ENCODE measurements at places on chromosomes 1 and 21.

GRCh38 chr1:24735509-24736375 lies 9.5 kb upstream of the CLIC4 start:
- no peak for DNase-seq

DNA sequence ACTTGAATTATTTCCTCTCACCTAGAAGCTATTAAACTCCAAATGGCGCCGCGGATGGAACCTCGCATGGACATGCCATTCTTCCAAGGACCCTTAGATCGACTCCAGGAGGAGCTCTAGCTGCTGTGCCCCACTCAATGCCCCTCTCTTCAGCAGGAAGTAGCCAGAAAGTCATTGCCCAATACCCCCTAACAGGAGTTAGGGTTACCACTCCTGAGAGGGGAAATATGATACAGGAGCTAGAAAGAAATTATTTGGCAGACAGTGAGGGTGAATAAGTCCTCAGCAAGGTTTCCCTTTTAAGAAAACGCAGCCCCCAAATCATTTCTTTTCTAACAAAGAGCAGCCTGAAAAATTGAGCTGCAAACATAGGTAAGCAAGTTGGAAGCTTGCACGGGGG lies 28.6 kb downstream of the TFB2M start:
- DNase-seq = no peak

- no peak for DNase-seq
These were observed 98.0 kb downstream of the KCNN3 start for GRCh38 chr1:154772056-154772455.

DNA sequence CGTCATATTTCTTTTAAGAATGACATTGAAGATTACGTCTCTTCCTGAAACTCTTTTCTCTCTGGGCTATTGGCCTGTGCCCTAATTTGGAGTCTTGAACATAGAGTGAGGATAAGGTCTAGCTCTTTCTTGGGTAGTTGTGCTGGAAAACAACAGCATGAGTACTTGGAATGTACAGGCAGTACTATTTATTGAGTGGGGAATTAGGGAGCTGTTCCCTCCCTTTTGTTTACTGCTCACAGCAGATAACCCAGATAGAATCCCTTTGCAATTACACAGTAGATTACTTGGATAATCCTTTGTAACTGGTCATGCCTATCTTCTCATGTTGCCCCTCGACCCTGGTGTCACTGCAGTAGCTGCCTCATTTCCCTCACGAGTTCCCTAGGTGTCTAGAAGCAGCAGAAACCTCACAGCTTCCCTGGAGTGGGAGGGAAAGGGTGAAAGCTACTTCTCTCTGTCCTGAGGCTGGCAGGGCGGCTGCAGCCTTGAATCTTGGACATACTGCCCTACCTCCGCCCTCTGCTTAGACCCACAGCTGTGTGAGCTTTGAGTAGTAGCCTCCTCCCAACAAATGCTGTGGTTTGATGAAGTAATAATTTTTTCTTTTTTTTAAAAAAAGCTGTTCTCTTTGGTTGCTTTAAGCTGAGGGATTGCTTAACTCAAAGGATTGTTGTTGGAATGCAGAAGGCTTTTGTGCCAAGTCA lies 70.6 kb downstream of the FGGY start:
- no peak for DNase-seq

GRCh38 chr1:98406352-98407088 lies 255.0 kb upstream of the SNX7 start:
- no peak for DNase-seq

DNA sequence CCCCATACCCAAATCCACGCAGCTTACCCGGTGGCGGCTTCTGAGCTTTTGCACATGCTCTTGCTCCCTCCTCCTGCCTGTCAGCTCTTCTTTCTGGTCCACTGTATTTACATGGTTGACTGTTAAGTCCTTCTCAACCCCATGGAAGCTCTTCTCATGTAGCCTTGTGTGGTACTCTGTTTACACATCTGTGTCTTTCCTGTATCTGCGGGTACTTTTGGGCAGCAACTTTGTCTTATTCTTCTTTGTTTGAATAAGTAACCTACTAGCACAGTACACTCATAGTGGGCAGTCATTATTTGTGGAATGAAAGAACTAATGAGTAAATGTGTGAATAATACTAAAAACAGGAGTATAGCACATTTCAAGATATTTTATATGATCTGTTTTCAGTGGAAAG lies 88.5 kb upstream of the GPR88 start:
- no peak for DNase-seq

- peak; percentile 72 for DNase-seq
These were observed 49.7 kb upstream of the TSPAN2 start for GRCh38 chr1:115138973-115139372.

DNA sequence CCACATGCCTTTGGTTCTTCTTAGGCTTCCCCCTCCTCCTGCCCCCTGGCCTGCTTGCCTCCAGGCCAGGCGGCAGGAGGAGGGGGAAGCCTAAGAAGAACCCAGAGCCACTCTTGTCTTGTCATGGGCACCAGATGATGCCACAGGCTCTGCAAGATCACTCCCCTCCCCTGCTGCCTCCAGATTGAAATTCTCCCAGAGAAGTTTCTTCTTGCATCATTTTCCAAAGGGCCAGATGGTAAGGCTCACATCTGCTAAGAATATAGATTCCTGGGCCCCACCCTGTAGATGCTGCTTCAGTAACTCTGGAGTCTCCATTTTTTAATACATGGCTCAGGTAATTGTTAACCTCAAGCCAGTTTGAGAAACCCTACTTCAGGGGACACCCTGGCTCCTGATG lies 60.8 kb downstream of the FAM163A start:
- DNase-seq = no peak

- DNase-seq = no peak
These were observed 25.1 kb downstream of the PLCH2 start for GRCh38 chr1:2501041-2501819.

GRCh38 chr1:165635823-165636222 lies 4.8 kb downstream of the MGST3 start:
- no peak for DNase-seq

- no peak for DNase-seq
These were observed 7.7 kb downstream of the CACNA1E start for GRCh38 chr1:181490740-181491712.

DNA sequence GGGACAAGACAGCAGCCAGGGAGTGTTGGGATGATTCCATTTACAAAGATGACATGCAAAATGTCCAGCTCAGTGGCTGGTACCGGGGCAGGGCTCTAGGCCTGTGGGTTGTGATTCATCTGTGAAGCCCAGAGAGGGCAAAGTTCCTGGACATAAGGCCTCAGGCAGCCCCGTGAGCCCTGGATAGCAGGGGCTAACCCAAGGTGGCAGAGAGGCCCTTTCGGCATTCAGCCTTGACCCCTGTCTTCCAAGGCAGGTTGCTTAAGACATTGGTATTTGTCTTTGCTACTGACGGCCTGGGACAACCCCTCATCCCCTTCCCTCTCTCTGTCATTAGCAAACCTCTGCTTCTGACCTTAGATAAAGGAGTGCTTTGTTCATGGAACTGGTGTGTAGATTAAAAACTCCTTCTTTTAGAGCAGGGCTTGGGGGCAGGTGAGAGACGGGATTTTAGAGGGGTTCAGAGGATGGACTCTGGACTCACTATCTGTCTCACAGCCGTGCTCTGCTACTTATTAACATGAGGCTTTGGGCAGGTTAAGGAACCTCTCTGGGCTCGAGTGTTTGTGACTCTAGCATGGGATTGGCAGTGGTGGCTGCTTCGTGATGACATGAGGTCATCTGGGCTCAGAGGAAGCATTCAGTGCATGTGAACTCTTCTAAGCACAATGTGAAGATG lies 36.3 kb downstream of the TMEM51 start:
- no peak for DNase-seq

GRCh38 chr1:206761159-206761768 lies 9.3 kb upstream of the IL19 start:
- no peak for DNase-seq

DNA sequence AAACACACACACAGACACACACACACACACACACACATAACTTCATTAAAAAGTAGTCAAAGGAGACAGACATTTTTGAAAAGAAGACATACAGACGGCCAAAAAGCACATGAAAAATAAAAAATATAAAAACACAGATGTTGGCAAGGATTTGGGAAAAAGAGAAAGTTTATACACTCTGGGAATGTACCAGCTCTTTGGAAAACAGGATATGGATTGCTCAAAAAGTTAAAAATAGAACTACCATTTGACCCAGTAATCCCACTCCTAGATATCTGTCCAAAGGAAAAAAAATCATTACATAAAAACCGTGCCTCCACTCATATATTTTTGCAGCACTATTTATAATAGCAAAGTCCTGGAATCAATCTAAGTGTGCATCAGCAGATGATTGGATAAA lies 128.4 kb upstream of the C21orf91 start:
- DNase-seq = no peak

DNA sequence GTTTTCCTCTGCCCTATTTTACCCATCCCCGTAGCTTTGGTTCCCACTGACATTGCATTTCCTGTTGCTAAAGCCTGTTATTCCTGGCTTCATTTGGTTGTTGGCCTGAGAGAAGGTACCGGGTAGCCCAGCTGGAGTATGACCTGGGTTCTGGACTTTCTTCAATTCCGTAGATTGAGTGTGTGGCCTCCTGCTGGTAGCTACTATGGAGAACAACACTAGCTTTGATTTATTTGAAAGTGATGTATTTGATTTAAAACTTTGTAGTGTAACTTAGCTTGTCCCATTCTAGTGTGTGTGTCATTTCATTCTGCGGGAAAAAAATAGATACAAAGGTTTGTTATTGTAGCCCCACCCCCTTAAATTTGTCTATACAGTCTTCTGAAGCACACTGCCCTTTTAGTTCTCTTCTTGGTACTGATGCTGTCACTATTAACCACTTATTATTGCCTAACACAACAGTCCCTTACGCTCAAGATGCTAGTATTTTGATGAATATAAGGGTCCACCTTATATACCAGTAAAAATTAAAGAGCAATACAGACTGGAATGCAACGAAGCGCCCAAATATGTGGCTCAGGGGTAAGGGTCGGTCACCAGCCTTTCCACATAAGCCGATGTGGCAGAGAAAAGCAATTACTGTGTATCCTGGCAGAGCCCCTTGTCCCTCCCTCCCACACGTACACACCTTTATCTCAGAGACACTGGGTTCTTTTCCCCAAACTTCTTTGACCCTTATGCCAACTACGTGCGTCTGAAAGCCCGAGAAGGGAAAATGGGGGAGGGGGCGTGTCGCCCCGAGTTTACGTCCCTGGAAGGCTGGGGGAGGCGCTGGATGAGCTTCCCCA lies 643 bp upstream of the MOV10 start:
- no peak for DNase-seq

DNA sequence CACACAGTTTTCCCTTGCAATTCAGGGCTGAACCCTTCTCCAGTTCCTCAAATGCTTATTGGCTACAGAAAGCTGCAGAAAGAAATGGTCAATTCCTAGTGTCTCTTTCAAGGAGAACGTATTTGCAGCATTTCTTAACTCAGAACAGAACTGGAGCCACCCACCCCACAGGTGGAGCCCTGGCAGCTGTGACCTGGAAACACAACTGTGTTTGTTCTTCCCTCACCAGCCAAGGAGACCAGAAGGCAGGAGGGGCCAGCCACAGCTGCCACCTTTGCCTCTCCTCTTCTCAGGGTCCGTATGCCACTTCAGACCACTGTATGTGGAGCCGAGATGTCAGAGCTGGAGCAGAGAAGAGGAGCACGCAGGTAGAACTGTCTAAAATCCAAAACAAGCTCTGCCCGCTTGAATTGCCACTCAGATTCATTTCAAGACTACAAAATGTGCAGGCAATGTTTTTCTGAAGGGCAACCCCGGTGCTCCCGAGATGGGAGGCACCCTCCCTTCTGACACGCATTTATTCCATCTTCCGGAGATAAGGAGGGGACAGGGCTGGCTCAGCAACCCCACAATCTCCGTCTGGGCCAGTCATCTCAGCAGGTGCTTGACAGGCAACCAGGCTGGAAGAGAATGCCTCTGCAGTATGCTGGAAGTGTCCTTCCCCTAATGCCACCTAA lies 16.7 kb downstream of the CD247 start:
- DNase-seq = no peak

DNA sequence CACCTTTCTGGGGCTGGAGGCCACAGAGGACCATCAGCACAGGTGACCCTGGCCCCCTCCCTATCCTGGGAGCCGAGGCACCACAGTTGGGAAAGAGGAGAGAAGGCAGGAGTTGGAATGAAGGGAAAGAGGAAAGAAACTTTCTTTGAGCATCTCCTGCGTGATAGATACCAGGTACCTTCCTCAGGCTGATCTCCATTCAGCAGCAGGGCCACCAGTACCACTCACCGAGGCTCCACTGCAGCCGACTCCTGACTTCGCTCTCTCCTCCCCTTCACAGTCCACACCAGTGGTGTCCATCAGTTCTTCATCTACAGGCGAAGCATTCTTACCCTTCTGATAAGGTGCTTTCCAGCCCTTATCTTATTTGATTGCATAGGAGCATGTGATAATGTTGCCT lies 55.3 kb downstream of the LGR6 start:
- DNase-seq = no peak

GRCh38 chr1:192546596-192547190 lies 28.9 kb upstream of the RGS1 start:
- no peak for DNase-seq

- no peak for DNase-seq
These were observed 548.1 kb downstream of the BRINP3 start for GRCh38 chr1:189929501-189930099.

GRCh38 chr1:125064481-125064880 lies 3879.7 kb downstream of the SRGAP2C start:
- DNase-seq = no peak

- DNase-seq = no peak
These were observed 8.8 kb upstream of the COG2 start for GRCh38 chr1:230633469-230633868.

GRCh38 chr1:68197891-68198290 lies 34.4 kb downstream of the WLS start:
- DNase-seq = no peak

DNA sequence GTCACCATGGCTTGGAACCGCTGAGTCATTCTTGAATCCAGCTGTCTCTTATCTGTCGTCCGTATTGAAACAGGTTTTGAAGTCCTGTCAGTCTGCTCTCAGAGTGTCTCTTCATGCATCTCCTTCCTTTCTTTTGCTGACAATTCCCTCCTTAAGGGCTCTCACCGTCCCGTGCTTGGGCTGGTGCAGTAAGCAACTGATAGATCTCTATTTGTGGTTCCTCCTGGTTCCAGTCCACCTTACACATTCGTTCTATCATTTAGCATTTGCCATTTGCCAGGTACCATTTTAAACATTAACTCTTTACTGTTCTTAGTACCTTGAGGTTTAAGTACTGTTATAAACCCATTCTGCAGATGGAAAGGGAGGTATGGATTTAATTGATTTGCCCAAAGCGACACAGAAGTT lies 88.9 kb downstream of the DYRK1A start:
- DNase-seq = no peak

DNA sequence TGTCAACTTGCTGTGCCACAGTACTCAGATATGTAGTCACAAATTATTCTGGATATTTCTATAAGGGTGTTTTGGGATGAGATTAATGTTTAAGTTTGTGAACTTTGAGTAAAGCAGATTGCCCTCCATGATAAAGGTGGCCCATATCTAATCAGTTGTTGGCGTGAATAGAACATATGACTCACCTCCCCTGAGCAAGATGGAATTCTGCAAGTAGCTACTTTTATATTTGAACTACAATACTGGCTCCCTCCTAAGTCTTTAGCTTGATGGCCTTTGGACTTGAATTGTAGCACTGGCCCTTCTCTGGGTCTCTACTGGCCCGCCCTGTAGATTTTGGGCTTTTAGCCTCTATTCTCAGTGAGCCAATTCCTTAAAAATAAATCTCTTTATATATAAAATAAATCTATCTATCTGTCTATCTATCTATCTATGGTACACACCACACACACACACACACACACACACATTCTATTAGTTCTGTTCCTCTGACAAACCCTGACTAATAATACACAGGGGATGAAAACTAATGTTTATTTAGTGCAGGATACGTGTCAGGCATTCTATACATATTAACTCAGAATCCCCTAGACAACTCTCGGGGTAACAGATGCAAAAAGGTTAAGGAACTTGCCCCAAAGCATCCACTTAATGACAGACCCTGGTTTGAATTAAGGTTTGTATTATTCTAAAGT lies 37.9 kb upstream of the PDC start:
- no peak for DNase-seq

Measured in NCI-H1048 (cell line).